ENCODE measurements at places on chromosomes 11 and 22.

GRCh38 chr11:1792461-1792860 lies 28.7 kb upstream of the CTSD start:
- DNase-seq = peak; percentile 36

DNA sequence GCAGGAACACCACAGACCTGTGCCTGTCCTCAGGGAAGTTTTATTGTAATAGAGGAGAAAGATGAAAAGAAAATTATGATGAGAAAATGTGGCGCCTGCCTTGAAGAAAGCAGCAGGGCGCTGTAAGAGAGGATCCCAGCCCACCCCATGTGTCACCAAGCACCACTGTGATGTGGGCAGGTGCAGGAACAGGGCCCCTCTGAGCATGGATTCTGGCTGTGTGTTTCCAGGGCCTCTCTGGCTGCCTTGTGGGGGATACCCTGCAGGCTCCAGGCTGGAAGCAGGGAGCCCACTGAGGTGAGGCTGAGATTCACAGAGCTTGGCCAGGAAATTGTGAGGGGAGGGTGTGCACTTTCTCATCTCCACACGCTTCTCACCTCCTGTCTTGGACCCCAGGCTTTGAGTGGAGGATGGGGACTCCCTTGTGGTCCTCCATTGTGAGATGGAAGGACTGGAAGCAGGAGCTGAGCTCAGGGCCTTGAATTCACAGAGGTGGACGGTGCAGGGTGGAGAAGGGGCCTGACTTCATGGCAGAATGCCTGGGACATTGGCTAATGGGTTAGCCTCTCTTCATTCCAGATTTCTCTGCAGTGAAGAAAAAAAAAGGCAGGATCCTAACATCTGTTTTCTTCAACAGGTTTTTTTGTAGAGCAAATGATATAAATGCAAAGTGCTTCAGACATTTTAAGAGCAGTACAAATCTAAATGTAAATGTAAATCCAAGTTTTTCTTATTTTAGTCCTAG lies 246.6 kb upstream of the B3GAT1 start:
- no peak for DNase-seq

GRCh38 chr11:76380159-76380976 lies 564 bp downstream of the THAP12 start:
- peak; percentile 67 for DNase-seq

DNA sequence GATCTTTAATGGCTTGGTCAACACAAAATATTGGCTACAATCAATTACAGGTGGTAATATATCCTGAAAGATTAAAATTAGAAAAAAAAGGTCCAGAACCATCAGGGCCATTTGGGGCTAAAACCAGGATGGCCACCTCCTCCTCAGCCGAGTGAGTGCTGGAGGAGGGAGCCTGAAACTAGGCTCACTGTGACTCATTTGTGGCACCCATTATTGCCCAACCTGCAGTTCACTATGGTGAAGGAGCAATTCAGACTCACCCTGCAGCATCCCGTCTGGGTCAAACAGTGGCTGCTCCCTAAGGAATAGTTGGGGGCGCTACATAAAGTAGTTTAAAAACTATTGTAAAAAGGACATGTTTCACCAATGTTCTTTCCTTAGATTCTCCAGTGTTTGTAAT lies 60.7 kb downstream of the GLYATL1 start:
- DNase-seq = peak; percentile 62

DNA sequence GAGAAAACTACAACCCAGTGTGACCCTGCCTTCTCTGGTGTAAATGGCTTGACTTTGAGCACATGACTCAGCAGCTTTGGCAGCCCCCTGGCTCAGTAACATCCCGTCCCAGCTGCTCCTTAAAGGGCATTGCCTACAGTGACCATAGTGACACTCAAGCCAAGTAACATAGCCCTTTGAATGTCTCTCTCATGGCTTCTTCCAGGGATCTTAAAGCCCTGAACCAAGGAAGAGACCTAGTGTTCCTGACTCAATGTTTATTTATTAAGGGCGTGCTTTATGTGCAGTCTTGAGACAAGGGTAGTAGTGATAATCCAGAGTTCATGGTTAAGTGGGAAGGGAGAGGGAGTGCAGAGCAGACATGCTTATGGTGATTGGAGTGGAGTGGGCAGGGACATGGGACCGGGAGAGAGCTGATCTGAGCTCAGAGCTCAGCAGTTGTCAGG lies 125.7 kb downstream of the PARVA start:
- DNase-seq = no peak

DNA sequence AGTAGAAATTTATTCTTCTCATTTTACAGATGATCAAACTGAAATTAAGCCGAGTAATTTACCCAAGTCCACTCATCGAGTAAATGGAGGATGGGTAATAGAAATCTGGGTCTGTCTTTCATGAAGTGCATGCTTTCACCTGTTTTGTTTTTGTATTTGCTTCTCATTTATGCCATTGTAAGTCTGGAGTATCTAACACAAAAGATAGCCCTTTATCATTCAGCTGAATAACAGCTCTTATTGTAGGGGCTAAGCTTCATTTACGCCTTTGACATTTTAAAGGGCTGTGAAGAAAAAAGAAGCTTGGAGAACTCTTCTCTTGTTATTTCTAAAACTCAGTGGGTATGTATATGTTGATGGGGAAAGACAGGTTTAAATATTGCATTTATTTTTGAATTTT lies 1196.2 kb upstream of the TENM4 start:
- DNase-seq = no peak

- DNase-seq = peak; percentile 18
Observed at GRCh38 chr11:7892840-7893254, 38.2 kb downstream of the OR10A6 start.

DNA sequence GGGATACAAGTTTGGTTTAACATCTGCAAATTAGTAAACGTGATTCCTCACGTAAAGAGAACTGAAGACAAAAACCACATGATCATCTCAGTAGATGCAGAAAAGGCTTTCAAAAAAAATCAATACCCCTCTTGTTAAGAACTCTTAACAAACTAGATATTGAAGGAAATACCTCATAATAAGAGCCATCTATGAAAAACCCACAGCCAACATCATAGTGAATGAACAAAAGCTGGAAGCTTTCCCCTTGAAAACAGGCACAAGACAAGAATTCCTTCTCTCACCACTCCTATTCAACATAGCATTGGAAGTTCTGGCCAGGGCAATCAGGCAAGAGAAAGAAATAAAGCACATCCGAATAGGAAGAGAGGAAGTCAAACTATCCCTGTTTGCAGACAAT lies 160.5 kb downstream of the CSNK2A3 start:
- DNase-seq = no peak

GRCh38 chr22:38348751-38349496 lies 31.7 kb upstream of the CSNK1E start:
- DNase-seq = no peak

DNA sequence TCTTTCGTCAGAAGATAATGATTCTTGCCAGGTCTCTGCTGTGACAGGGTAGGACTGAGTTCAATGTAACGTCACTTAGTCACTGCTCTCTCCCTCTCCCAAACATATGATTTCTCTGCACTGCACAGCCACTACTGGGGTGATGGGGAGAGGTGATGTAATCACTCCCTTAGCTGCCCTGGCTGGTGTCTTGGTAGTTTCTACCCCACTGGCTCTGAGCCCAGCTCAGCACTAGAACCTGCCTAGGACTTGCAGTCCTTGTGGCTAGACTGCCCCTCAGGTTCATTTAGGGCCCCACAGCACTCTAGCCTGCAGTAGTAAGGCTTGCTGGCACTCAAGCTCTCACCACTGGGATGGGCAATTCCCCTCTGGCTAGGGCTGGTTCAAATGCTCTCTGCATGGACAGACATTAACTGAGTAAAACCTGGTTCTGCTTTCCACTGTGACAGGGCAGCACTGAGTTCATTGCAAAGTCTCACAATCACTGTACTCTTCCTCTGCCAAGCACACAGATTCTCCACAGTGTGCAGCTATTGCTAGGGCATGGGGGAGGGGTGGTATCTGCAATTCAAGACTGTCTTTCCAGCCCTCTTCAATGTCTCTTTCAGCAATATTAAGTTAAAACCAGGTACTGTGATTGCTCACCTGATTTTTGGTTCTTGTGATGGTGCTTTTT lies 571.4 kb upstream of the FAT3 start:
- no peak for DNase-seq

- peak; percentile 77 for DNase-seq
Observed at GRCh38 chr11:67439321-67440228, 2.1 kb upstream of the PTPRCAP start.

GRCh38 chr11:35550374-35551036 lies 25.1 kb upstream of the PAMR1 start:
- DNase-seq = no peak

GRCh38 chr11:128897826-128898225 lies 6.7 kb downstream of the KCNJ5 start:
- DNase-seq = peak; percentile 47

GRCh38 chr11:66069715-66070603 lies at the start of gene PACS1:
PACS1 (plus strand) TSS chr11:66070272; CDS start chr11:66070487, 215 bp downstream.
- peak; percentile 74 for DNase-seq

DNA sequence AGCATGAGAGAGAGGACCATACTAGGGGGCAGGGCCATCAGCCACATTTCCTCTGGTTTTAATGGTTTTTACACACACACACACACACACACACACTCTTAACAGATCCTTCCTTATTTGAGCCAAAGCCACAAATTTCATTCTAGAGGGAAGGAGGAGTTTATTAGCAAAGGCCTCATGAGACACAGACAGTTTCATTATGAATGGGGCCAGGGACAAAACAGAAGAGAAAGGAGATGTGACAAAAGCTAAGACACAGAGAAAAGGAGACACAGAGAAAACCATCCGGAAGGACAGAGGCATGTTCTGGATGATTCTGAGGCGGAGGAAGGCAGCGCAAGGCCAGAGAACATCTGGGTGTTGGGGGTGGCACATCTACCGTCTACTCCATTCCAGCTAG lies 32.2 kb upstream of the ARFGAP3 start:
- peak; percentile 66 for DNase-seq

DNA sequence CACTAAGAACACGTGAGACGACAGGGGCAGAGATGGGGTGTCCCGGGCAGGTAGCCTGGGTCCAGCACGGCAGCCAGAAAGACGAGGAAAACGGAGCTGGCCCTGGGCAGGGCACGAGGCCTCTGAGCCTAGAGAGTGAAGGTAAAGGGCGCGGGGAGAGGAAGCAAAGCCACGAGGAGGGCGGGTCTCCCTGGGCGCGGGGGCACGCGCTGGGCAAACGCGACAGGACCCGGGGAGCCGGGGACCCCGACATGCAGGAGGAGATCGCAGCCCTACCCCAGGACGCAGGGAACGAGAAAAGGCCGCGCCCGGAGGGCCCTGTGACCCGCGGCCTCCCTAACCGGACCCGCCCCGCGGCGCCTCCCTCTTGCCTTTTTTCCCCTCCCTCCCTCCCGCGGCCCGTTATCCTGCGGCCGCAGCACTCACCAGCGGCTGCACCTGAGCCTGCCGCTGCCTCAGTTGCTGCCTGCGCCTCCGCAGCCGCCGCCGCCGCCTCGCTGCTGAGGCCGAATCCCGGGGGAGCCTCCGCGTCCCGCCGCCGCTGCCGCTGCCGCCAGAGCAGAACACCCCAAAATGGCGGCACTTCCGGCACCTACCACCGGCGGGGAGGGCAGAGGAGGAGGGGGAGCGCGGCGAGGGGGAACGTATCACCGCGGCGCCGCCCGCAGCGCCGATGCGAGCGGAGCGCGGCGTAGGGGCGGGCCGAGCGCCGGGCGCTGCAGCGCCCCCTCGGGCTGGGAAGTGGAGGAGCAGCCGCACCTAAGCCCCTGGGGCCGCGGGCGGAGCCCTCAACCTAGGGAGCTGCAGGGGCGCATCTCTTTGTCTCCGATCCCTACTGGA lies at the start of gene CELF1:
Gene CELF1 (minus strand): TSS at position 567 of the 840 bp plus-strand sequence. CDS start 53,609 bp downstream, outside the sequence.
- DNase-seq = peak; percentile 98

DNA sequence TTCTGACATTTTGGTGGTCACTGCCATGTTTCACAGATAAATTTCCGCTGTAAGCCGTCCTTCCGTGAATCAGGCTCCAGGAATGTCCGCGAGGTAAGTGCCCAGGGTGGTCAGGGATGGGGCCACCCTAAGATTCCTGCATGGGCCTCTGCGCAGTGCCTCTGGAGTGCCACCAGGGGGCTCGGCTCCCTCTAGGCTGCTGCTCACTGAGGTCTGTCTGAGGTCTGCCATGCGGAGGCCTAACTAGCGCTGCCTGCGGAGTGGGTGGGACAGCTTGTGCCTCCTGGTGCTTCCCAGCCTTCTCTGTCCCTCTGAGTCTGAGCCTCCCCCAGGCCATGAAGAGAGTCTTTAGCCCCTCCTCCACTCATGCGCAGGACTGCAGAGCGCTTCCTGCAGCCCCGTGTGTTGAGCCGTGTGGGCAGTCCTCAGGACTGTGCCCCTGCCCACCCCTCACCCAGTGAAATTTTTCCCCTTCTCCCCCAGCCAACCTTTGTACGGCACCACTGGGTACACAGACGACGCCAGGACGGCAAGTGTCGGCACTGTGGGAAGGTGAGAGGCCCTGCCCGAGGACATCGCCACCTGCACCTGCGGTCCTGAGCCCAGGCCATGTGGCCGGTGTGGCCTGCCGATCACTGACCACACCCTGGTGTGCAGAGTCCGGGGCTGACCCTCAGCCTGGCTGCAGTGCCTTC lies 11.9 kb upstream of the MDK start:
- DNase-seq = peak; percentile 68

GRCh38 chr11:45193695-45194094 lies 47.3 kb downstream of the PRDM11 start:
- DNase-seq = no peak

DNA sequence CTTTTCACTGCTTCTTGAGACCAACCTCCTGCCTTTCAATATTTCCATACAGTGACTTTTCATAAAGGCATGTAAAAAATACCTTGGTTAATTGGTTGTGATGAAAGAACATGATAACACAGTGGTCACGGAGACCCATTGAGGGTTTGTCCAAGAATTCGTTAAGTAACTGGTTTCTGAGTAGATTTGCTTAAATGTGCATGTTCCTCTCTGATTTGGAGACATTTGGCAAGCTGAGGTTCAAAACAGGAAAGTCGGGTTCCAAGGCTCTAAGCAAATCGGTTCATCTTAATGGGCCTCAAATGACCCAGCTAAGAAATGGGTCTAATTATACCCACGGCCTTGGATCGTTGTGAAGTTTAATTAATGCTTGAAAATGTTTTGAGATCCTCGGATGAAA lies 36.9 kb upstream of the CCND1 start:
- no peak for DNase-seq

DNA sequence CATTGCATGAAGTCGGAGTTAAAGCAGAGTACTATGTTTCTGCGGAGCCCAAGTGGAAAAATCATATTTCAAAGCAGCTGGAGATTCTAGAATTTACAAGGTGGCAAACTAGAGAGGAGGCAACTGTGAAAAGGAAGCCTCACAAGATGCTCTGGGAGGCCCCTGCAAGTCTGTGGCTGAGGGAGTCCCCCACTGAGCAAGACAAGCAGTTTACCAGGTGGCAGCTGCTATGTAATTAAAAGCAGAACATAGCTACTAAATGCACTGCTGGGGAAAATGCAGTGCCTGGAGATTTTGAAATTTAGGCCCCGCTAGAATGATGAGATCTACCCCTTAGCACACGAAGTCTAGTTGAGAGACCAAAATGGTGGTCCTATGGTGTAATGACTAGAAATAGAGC lies 728.0 kb downstream of the OPCML start:
- DNase-seq = no peak

DNA sequence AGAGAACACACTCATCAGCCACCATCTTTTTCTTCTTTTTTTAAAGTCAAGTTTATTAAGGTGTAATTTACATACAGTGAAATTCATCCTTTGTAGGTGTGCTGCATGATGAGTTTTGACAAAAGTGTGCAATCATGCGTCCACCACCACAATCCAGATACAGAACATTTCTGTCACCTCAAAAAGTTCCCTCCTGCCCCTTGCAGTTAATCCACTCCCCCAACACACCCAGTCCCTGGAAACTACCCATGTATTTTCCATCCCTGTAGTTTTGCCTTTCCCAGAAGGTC lies 126.7 kb downstream of the HIPK3 start:
- no peak for DNase-seq

- peak; percentile 72 for DNase-seq
Observed at GRCh38 chr11:75445315-75445953, 12.4 kb upstream of the KLHL35 start.

GRCh38 chr11:65879617-65880016 lies at the start of gene CTSW:
CTSW (plus strand) TSS chr11:65879837; CDS start chr11:65879855, 18 bp downstream.
- DNase-seq = no peak

Data from suppressor macrophage treated with lipopolysaccharide for 1 hour (primary cell).